ENCODE measurements at places on chromosomes 6 and 20.

DNA sequence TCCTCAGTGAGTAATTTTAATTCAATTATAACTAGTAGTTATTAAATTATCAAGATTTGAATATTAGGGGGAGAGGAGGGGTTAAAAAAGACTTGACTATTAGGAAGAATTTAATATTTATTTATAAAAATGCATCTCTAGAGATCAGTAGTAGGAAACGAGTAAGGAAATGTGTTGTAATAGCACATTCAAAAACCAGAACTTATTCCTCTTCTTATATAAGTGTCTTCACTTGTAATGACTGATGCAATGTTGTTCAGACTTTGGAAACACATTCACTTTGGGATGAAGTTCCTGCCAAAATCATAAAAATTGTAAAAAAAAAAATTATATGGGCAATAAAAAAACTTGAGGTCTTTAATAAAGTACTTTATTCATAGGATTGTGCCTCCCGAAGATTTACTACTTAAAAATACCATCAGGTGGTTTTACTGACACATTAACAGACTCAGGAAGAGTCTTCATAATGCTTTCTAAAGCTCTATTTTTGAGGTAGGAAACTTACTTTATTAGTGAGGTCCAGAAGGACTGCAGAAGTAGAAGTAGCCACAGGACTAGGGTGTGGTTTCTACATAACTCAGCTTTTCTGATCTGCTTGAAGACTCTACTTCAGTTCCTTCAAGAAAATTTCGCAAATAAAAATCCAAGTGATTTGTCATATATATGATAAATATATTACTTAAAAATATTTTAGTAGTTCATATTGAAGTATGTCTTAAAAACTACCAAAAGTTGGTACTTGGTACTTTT, 59.8 kb downstream of the CCDC170 start:
- peak; percentile 40 for DNase-seq

GRCh38 chr6:152173321-152173720, 365.8 kb downstream of the ESR1 start:
- no peak for DNase-seq

DNA sequence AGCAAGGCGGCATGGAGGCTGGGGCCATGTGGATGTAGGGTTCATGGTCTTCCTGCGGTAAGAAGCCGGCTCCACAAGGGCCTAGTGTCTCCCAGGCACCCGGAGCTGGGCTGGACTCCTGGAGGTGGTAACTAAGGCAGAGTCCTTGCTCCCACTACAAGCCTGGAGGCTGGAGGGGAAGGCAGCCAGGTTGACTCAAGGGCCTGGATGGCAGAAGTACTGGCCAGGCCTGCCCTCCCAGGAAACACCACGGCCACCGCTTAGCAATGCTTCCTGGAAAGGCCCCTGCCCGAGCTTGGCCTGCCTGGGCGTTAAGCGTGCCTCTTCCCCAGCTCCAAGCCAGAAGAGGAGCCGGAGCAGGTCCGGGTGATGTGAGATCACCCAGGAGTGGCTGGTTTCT, 182.0 kb downstream of the ZDHHC14 start:
- DNase-seq = no peak

GRCh38 chr6:122405417-122405816, 6.0 kb downstream of the HSF2 start:
- DNase-seq = peak; percentile 24

DNA sequence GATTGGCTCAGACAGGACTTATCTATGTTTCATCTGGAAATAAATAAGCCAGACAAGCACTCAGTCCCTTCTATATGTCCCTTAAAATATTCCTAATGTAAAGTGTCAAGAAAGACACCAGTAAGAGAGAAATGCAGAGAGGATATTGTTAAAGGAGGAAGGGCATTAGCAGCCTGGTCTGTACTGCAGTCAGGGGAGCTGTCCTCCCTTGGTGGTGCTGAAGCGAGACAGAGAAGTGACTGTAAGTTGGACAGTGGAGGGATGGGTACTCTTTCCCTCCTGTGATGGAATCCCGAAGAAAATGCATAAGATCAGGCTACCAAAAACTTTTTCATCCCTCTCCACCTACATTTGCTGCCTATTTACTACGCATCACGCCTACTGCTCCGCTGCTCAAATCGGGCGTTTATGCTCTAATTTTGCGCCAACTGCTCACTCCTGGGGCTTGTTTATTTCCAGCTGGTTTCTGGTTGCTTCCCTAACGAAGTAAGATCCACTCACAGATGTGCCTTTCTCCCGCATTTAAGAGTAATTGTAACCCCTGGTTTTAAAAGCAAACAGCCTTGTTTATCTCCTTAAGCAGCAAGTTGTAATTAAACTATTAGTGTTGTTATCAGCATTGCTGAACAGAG, 35.2 kb downstream of the PHACTR1 start:
- DNase-seq = peak; percentile 75

DNA sequence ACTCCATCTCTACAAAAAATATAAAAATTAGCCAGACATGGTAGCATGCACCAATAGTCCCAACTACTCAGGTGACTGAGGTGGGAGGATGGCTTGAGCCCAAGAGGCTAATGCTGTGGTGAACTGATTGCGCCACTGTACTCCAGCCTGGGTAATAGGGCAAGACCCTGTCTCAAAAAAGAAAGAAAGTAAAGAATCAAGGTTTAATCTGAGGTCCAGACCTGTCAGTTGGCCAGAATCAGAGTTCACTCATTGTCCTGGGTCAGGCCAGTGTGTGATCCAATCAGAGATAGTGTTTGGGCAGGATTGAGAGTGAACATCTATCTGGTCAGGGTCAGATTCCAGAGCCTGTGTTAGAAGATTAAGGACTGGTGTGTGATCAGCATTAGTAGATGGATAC, 15.5 kb downstream of the TMEM63B start:
- DNase-seq = no peak

DNA sequence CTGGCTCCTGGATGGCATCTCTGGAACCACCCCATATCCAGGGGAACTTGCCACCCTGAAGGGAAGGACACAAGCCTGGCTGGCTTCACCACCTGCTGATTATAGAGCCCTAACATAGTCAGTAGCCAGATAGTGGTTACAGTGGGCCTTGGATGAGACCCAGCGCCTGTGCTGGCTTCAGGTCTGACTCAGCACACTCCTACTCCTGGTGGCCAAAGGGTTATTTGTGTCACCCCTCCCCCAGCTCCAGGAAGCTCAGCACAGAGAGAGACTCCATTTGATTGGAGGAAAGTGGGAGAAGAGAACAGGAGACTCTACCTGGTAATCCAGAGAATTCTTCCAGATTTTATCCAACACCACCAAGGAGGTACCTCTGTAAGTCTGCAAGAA, 12.8 kb downstream of the SNX14 start:
- DNase-seq = peak; percentile 85

DNA sequence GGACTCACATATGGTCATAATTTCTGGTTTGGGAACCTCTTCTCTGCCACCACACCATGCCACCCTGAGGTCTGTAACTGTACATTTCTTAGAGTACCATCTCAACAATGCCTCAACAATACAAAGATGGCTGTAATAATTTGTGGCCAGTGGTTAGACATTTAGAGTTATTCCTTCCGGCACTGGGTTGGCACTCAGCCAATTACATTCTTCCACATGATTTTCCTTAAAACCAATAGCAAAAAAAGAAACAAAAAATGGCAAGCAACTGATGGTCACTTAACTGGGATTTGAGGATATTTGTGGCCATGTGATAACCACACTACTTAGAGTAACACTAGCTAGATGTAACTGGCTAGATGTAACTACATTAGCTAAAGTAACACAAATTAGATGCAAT, 79.9 kb downstream of the SEL1L2 start:
- DNase-seq = no peak

GRCh38 chr20:32639284-32639683, 34.5 kb downstream of the C20orf203 start:
- DNase-seq = no peak

DNA sequence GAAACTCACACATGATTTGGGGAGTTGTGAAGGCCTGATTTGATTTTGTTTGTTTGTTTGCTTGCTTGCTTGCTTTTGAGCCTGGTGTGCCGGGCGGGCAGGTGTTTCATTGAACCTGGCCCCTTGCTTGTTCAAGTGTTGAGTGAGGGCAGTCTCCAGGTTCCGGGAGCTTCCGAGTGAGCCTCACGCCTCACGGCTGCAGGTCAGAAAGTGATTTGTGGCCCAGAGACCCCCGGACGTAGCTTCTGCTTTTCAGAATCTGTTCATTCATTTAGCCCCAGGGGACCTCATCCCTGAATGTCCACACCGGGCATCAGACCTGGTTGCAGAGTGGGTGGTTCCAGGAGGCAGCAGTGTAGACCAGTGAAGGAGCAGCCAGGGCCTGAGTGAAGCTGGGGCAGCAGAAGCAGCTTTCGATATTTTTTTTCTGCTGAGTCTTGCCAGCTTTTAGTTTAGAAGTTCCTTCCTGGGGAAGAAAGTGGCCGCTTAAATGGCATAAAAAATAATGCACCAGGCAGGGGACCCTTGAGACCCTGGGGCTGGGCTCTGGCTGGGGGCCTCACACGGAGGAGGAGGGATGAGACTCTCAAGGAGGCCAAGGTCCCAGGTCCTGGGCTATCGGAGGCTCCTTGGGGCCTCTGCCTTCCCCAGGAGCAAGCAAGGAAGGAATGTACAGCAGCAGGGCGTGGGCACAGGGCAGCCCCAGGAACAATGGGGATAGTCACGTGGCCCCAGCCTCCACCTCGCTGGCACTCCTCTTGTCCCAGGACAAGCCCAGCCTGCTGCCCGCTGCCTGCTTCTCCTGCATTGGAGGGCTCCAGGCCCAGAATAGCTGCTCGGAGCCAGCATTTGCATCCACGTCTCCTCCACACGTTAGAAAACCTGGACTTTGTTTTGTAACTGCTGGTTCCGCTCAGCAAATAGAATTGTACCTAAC, 89.2 kb upstream of the BHLHE23 start:
- no peak for DNase-seq

DNA sequence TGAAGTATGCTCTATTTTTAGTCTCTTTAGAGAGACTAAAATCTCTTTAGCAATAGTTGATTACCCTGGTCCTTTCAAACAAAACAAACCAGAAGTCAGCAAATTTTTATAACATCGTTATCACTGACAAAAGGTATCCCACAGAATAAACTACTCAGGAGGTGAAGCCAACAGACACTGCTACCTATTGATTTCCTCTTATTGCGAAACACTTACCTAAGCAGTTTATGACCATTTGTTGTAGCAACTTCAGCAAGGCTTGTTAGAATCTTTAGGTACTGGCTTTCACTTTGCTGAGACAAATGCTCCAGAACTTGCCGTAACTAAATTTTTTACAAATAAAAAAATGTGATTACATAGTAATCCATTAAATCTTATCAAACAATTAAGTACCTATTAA, 64.4 kb downstream of the HACE1 start:
- DNase-seq = no peak

DNA sequence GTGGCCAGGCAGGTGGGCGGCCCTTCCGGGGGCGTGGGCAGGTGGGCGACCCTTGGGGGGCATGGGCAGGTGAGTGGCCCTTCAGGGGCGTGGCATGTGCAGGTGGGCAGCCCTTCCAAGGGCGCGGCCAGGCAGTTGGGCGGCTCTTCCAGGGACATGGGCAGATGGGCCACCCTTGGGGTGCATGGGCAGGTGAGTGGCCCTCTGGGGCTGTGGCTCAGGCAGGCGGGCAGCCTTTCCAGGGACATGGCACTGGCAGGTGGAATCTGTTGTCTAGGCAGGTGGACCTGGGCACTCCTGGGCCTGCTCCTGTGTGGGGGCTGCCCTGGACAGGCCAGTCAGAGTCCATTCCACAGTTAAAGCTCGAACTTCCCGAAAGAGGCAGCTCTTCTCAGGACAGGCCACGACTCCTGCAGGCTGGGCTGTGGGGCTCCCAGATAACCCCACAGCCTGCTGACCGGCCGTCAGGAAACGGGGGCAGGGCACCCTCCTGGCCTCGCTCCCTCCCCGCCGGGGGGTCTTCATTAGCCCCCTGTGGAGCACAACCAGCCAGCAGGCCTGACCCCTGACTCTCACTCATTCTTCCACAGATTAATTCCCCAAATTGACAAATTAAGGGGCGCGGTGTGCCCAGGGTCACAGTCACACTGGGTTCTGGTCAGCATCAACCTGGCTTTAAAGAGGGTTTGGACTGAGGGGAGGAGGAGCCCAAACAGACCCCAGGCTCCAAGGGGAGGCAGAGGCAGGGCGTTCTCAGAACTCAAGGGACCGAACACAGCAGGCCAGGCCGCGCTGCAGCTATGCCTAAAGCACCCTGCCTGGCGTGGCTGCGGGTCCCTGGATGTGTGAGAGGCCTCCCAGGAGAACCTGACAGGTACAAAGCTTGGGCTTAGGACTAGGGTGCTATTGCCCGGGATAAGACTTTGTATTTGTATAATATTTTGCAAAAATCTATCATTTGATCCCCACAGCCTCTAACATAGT, 130.0 kb downstream of the DLL1 start:
- no peak for DNase-seq
